ENCODE measurements at places on chromosomes 3 and 15.

DNA sequence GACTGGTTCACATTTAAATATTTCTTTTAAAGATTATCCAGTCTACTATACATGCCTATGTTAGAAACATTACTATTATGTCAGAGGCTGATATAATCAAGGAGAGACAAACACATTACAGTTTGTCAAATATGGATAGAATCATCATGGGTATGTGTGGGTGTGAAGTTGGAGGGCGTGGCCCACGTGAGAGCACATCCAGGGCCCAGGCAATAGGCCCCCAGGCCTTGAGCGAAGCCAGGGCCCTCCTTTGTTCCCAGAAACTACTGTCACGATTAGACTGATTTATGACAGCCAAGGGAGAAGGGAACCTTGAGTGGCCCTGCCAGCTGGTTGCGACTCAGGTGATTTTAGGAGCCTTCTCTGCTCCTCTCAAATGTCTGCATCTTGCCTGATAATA is 26.9 kb upstream of the LDHAL6B start:
- DNase-seq = no peak

- DNase-seq = no peak
These were observed 8.1 kb downstream of the TLE3 start for GRCh38 chr15:70089692-70089971.

- no peak for DNase-seq
These were observed 44.2 kb downstream of the ZMAT3 start for GRCh38 chr3:179027326-179027900.

GRCh38 chr3:1117843-1118473 is 25.1 kb downstream of the CNTN6 start:
- DNase-seq = no peak

DNA sequence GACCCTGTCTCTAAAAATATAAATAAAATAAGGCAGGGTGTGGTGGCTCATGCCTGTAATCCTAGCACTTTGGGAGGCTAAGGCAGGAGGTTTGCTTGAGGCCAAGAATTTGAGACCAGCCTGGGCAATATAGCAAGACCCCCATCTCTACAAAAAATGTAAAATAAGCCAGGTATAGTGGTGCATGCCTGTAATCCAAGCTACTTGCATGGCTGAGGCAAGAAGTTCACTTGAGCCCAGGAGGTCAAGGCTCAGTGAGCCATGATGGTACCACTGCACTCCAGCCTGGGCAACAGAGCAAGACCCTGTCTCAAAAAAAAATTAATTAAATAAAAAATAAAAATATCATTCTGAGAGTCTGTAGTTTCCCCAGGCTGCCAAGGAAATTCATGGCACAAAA is 4.1 kb upstream of the JAGN1 start:
- DNase-seq = no peak

DNA sequence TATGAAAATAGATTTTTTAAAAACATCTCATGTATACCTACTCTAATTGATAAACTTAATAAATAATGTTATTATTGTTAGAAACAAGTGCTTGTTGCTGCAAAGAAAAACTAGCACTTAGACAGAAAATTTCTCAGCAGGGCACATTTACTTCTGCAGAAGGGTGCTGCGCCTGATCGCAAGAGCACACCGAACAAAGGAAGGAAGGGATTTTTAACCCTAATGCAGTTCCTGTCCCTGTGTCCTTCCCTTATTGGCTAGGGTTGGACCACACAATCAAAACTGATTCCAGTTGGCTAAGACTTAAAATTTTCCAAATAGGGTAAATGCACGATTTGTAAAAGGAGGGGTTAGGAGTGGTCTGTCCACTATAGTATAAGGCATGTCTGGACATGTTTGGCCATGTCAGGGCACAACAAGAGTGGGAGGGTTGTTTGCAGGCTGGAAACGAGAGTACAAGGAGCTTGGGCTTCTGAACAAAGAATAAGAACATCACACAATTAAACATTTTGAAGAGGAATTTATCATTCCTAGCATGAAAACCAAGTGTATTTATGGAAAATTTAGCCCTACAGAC is 4.7 kb downstream of the DTWD1 start:
- DNase-seq = no peak

DNA sequence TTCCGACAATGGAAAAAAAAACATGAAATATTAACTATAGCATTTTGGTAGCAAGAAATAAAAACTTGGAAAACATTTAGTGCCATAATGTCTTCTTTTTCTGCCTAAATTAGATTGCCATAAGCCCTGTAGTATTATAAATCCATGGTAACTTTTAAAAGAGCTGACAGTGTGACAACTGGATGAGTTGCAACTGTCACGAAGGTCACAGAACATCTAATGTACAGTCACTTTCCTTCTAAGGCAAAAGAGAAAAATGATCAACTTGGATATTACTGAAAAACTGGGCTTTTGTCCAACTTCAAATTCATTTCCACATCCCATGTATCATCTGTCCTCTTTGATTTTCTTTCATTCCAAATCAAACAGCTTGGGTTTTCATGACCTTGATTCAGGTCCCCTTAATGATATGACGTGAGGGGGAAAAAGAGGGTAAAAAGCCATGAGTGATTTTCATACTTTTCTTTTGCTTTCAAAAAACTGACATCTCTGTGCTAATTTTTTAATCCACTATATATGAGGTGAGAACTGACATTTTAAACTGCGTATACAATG is 602 bp downstream of the CPB1 start:
- DNase-seq = no peak

DNA sequence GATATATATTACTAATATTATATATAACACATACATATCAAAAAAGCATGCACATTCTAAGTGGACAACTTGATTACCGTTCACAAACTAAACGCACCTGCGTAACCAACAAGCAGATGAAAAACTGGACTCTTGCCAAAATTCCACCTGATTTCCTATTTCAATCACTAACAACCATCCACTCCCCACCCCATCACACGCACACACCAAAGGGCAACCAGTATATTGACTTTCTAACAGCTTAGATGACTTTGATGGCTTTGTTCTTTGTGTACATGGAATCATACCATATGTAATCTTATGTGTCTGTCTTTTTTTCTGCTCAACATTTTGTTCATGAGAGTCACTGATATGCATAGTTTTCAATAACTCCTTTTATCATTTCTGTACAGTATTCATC is 496.8 kb upstream of the ARRDC4 start:
- DNase-seq = no peak

DNA sequence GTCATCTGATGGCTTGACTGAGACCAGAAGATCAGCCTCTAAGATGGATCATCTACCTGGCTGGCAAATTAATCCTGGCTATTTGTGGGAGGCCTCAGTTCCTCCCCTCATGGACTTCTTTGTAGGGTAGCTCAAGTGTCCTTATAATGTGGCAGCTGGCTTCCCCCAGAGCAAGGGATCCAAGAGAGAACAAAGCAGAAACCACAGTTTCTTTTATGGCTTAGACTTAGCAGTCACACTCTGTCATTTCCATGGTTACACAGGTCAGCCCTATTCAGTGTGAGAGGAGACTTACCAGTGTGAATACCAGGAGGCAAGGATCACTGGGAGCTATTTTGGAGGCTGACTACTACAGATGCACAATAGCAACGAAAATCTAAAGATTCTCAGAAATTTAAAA is 15.3 kb upstream of the ARL14 start:
- no peak for DNase-seq

DNA sequence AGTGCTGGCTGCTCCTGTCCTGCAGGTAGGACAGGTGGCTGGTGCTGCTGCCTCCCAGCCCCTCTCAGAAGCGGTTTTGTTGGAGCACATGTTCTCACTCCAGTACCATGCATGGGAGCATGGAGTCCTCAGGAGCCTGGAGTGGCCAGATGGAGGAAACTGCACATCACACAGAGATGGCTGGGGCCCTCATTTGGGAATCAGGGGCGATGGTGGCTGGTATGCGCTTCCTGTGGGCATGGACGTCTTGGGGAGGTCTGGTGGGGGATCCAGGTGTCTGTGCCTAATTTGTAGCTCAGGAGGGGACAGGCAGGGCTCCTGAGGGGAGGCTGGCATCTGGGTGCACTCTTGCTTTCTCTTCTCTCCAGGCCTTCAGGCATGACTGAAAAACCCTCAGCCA is 168.2 kb downstream of the KLF13 start:
- DNase-seq = no peak

- DNase-seq = no peak
These were observed 397 bp downstream of the PLXND1 start for GRCh38 chr3:129605922-129606635.

- no peak for DNase-seq
These were observed 177.5 kb upstream of the LPP start for GRCh38 chr3:187976365-187976900.

GRCh38 chr15:86164232-86164898 is 84.7 kb downstream of the AGBL1 start:
- DNase-seq = no peak

- DNase-seq = no peak
These were observed 63.9 kb downstream of the ST8SIA2 start for GRCh38 chr15:92457471-92458041.

DNA sequence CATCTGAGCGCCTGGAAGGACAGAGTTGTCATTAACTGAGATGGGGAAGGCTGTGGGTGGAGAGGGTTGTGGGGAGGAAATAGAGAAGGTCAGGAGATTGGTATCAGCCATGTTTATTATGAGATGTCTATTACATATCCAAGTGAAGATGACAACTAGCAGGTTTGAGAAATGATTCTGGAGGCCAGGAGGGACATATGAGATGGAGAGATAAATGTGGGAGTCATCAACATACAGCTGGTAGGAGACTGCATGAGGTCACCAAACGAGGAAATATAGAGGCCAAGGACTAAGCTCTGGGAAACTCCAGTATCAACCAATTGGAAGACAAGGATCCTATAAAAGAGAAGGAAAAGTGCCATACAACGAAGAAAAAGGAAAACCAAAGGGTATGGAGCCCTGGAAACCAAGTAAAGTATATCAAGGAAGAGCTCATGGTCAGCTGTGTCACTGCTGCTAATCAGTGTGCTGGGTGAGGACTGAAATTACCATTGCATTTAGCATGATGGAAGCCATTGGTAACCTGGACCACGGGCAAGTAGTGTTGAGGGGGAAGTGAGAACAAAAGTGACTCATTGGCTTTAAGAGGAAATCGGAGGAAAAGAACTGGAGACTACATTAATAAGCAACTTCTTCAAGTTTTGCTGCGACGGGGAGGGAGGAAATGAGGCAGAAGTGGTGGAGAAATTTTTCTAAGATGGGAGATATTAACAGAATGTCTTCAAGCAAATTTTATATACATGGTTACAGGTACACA is 14.0 kb upstream of the UACA start:
- no peak for DNase-seq

DNA sequence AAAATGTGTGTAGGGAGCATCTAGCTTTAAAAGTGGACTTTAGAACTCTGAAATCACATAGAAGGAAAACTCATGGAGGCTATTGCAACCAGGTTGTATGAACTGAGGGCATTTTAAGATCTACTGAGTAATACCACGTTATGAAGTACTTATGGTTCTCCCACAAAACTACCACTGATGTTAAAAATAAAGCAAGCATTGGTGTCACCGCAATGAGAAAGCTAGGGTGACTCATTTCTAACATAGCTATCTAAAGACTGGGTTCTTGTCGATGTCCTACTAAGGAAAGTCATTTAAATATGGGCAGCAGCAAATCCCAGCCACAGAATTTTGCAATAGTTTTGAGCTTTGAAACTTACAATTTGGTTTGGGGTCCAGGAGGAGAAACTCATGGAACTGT is 584.8 kb downstream of the DIPK2A start:
- no peak for DNase-seq

DNA sequence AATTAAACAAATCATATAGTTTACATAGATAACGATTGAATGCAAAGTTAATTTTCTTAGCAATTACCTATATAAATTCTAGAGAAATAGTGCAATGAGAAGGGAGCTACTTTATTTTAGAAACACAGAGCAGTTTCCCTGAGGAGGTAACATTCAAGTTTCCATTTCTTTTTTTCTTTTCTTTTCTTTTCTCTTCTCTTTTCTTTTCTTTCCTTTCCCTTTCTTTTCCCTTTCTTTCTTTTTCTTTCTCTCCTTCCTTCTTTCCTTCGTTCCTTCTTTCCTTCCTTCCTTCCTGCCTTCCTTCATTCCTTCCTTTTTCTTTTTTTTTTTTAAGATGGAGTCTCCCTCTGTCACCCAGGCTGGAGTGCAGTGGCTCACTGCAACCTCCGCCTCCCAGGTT is 417.3 kb downstream of the NLGN1 start:
- DNase-seq = no peak

DNA sequence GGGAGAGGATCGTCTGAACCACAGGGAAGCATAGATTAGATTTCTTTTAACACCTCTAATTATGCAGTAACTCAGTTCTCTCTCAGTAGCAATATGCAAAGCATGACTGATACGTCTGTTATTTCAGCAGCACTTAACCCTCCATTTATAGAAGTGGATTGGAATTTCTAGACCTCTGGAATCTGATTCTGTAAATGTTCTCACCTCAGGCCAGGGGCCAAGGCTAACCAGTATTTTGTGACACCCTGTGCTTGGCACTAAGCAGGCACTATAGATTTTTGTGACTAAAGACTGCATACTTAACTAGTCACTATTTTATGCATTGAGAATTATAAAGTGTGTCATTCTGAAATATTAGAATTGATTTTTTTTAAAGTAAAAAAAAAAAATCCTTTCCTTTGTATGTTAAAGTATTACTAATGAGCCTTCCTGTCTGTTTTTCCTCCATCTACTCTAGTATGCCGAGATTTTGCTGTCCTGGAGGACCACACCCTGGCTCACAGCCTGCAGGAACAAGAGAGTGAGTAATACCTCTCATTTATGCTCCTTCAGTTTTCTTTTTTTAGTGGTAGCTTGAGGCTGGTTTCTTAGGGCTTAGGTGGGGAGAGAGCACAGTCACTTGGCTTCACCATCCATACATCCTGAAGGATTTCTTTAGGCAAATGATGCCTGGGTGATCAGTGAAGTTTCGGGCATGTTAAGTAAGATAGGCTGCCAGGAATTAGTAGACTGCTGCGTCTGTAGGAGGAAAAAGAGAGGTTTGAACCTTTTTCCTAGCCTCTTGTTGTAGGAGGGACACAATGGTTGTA is 26.5 kb upstream of the UTS2B start:
- no peak for DNase-seq

DNA sequence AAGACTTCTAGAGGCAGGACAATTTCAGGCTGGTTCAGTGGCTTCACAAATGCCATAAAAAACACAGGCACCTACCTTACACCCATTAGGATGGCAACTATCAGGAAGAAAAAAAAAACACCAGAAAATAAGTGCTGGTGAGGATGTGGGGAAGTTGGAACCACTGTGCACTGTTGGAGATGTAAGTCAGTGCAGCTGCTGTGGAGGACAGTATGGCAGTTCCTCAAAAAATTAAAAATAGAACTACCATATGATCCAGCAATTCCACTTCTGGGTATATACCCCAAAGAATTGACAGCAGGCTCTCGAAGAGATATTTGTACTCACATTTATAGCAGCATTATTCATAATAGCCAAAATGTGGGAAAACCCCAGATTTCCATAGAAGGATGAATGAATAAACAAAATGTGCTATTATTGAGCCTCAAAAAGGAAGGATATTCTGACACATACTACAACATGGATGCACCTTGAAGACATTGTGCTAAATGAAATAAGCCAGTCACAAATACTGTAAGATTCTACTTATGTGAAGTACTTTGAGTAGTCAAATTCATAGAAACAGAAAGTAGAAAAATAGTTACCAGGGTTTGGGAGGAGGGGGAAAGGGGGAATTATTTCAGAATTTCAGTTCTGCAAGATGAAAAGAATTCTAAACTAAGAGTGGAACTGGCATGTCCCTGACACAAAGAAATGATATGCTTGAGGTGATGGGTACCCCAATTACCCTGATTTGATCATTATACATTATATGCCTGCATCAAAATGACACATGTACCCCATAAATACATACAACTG is 40.9 kb downstream of the NR1D2 start:
- DNase-seq = no peak

Data from SHP77 treated with DMSO at 0.1 percent for 48 hours (cell line).